ENCODE measurements at places on chromosomes 3 and 15. TPM values are rescaled to one million over a fixed set of nuclear protein-coding genes. Genes with fewer than 3 reads are reported as not detected.

DNA sequence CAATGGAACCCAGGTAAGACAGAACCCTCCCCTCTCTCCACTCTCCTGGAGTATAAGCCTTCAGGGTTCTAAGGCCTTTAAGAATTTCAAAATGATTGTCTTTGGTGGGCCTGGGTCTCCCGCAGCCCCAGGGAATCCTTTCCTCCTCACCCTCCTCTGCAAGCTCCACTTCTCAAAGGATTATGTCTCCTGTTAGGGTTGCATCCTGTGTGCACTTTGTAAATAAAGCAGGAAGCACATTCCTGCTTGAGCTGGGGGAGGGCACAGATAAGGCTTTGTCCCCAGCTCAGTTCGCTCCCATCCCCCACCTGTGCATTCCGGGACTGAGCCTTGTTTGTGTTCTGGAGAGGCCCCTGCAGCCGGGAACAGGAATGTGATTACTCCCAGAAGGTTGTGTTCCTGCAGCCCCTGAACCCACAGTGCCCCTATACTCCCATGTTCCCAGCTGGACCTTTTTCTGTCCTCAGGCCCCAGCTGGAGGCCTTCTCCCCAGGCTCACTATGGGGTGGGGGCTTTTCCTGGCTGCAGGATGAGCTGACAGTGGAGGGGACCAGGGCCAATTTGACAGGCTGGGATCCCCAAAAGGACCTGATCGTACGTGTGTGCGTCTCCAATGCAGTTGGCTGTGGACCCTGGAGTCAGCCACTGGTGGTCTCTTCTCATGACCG lies 9.5 kb downstream of the TYRO3 start:
- H3K4me3 ChIP-seq, result no peak overlapping the region
- H3K36me3 ChIP-seq, result no peaks in the 10 kb centered on the region
- no peak for DNase-seq

GRCh38 chr15:91866971-91867372 lies 13.5 kb downstream of the SLCO3A1 start:
- no peak for DNase-seq
- H3K4me1 ChIP-seq, result peaks cover 69% of the 10 kb centered on the region
- H3K36me3 ChIP-seq, result no peaks in the 10 kb centered on the region
- H3K27ac ChIP-seq, result no peak overlapping the region
- H3K4me3 ChIP-seq, result no peak overlapping the region
- H3K27me3 ChIP-seq, result no peaks in the 10 kb centered on the region

Gene CDV3
- total RNA-seq, result 221 TPM

Gene SCG5
- 1.2 TPM for total RNA-seq

DNA sequence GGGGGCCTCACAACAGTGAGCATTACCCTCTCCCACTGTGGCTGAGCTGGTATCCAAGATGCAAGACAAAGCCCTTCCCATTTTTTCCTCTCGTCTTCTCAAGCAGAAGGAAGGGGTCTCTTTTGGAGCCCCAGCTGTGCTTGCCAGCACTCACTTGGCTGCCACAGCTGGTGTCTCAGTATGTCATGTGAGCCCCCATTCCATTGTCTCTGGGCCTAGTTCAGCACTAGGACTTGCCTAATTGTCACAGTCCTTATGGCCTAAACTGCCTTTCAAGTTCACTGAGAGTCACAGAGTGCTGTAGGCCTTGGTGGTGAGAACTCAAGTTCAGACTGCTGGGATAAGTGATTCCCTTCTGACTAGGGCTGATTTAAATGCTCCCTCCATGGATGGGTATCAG lies 89.8 kb downstream of the ARHGEF26 start:
- no peak overlapping the region for H3K27ac ChIP-seq
- H3K36me3 ChIP-seq, result no peaks in the 10 kb centered on the region
- peaks cover 7% of the 10 kb centered on the region for H3K27me3 ChIP-seq
- no peak overlapping the region for H3K4me3 ChIP-seq
- no peak for DNase-seq
- no peaks in the 10 kb centered on the region for H3K4me1 ChIP-seq

GRCh38 chr3:170911051-170911450 lies 2.6 kb upstream of the EIF5A2 start:
- no peak overlapping the region for H3K27ac ChIP-seq
- no peak overlapping the region for H3K4me3 ChIP-seq
- no peaks in the 10 kb centered on the region for H3K27me3 ChIP-seq
- H3K4me1 ChIP-seq, result peaks cover 16% of the 10 kb centered on the region

DNA sequence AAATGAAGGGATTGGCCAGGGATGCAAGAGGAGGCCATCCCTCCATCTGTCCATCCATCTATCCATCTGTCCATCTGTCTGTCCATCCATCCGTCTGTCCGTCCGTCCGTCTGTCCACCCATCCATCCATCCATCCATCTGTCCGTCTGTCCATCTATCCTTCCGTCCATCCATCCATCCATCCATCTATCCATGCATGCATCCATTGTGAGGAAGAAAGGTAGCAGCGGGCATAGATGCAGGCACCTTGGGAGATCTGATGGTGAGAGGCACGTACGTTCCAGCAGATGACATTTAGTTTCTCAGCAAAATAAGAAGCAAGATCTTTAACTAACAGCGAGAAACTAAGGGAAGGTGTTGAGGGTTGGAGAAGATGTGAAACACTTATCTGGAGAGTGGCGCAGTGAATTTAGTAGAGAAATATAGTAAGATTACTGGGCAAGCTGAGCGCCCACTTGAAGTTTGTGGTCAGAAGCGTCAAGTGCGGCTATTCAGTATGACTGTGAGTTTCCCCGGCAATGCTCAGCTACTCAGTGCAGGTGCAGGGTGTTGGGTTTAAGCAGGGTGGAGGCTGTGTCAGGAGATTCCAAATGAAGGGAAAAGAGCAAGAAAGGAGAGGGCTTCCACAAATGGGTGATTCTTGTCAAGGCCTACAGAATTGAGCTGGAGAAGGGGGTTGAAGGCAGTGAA lies 22.4 kb upstream of the SRP14 start:
- H3K4me3 ChIP-seq, result no peak overlapping the region
- H3K27me3 ChIP-seq, result no peaks in the 10 kb centered on the region
- H3K4me1 ChIP-seq, result peaks cover 36% of the 10 kb centered on the region
- DNase-seq, result peak; percentile 64
- H3K36me3 ChIP-seq, result no peaks in the 10 kb centered on the region

Gene LRTM1
- not detected for total RNA-seq

DNA sequence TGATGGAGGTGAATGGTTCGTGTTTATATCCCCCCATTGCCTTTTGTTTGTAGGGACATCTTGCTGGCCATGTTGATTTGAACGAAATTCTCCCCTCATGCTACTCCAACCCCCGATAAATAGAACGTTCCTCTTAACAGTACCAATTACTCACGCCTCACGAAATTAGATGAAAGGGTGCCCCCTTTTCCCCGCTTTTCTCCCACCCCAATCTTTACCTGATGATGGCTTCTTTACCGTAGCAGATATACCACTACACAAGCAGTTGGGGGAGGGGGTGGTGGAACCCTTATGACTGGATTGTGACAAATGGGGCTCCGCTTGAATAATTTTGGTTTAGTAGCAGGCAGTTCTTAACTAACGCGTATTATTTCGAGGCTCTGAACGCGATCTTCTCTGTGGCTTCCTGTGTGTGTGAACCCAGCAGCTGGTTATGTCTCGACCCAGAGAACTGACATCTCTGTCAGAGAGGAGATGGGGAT lies 1.1 kb downstream of the PIAS1 start:
- H3K4me3 ChIP-seq, result peak overlapping the region; percentile 86
- H3K27me3 ChIP-seq, result peaks cover 14% of the 10 kb centered on the region
- peaks cover 2% of the 10 kb centered on the region for H3K36me3 ChIP-seq
- peak overlapping the region; percentile 95 for H3K27ac ChIP-seq

DNA sequence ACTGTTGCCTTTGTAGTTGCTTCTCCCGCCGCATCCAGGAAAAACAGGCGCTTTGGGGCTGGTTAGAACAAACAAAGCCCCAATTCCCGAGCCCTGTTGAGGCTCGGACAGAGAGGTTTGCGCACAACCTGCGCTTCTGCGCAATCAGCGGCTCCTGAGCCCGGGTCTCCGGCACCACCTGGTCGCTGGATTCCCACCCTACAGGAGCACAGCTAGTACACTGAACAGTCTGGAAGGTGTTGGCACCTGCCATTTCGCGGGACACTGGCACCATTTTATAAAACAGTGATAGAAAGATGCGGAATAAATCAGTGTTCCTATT lies 13.8 kb downstream of the ZIC4 start:
- peaks cover 2% of the 10 kb centered on the region for H3K36me3 ChIP-seq
- no peak overlapping the region for H3K4me3 ChIP-seq
- no peak overlapping the region for H3K27ac ChIP-seq
- peaks cover 78% of the 10 kb centered on the region for H3K27me3 ChIP-seq
- no peaks in the 10 kb centered on the region for H3K4me1 ChIP-seq

GRCh38 chr3:143427631-143428030 lies 308.1 kb downstream of the CHST2 start:
- no peak for DNase-seq
- H3K4me3 ChIP-seq, result no peak overlapping the region
- H3K27me3 ChIP-seq, result no peaks in the 10 kb centered on the region
- peaks cover 12% of the 10 kb centered on the region for H3K4me1 ChIP-seq

DNA sequence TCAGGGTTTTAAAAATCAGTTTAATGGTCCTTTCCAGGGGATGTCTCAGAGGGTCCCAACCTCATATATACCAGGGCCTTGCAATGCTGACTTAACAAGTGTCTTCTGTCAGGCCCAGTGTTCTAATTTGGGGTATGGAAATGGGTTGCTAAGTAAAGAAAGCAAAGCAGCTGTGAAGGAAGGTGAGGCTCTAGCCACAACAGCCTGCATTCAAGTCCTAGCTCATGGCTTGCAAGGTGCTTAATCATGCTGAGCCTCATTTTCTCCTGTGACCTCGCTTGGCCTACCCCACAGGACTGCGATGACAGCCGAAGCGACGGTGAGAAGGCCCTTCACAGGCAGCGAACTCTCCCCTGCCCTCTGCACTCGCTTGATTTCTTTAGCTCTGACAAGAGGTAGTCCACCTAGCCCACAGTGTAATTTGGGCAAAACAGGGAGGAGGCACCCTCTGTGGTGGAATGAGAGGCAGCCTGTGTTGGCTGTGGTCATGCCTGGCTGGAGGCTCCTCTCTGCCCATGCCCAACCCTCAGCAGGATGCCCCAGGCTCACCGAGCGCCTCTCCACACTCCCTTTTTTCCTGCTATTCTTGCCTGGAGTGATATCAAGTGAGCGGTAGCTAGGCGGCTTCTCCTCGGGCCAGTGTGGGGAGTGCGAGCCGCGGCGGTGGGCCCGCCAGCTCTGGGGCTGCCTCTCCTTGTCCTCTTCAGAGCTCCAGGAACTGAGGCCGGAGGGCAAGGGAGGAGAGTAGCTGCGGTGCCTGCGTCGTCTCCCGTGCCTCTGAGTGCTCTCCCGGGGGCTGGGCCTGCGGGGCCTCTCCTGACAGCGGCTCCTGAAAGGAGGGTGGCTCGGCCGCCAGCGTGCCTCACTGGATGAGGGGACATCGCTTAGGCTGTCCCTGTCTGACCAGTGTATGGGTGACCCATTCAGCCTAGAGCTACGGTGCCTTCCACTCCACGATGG lies 29.2 kb downstream of the ILDR1 start:
- peaks cover 22% of the 10 kb centered on the region for H3K4me1 ChIP-seq
- H3K36me3 ChIP-seq, result no peaks in the 10 kb centered on the region
- DNase-seq, result no peak
- peaks cover 2% of the 10 kb centered on the region for H3K27me3 ChIP-seq
- H3K27ac ChIP-seq, result no peak overlapping the region

Gene ZNF280D
- 18.9 TPM for total RNA-seq

DNA sequence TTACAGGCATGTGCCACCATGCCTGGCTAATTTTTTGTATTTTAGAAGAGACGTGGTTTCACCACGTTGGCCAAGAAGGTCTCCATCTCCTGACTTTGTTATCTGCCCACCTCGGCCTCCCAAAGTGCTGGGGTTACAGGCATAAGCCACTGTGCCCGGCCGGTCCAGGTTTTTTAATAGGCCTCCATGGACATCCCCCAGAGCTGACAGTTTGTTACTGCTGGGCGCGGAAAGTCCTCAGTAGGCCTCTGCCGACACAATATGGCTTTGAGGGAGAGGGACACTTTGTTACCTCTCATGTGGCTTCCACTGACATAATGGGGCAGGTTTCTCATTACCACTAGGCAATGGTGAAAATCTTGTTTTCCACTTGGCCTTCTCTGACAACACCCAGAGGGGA lies 152.0 kb downstream of the WNT7A start:
- H3K27ac ChIP-seq, result no peak overlapping the region
- H3K4me3 ChIP-seq, result no peak overlapping the region
- no peak for DNase-seq
- H3K27me3 ChIP-seq, result peaks cover 17% of the 10 kb centered on the region

GRCh38 chr3:10955711-10956453 lies 36.7 kb upstream of the SLC6A1 start:
- H3K4me1 ChIP-seq, result no peaks in the 10 kb centered on the region
- H3K36me3 ChIP-seq, result no peaks in the 10 kb centered on the region
- no peak overlapping the region for H3K4me3 ChIP-seq
- H3K27me3 ChIP-seq, result peaks cover 5% of the 10 kb centered on the region
- no peak overlapping the region for H3K27ac ChIP-seq

DNA sequence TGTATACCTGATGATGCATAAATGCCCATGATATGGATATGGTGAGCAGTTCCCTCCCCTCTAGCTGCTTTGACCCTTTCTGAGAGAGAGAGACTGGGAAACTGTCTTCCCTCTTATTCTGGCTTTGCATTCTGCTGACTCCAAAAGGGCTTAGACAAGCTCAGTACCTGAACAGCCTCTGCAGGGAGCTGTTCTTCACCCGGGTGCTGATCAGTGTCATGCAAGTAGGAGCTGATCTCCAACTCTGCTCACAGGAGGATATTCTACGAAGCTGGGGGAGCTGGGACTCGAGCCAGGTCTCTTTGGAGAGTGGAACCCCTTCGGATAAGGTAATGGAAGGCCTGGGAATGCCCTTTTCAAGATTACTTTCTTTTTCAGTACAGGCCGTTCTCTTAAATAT lies 237.1 kb downstream of the RYR3 start:
- H3K4me1 ChIP-seq, result no peaks in the 10 kb centered on the region
- no peak overlapping the region for H3K27ac ChIP-seq
- DNase-seq, result peak; percentile 32
- H3K36me3 ChIP-seq, result no peaks in the 10 kb centered on the region
- H3K27me3 ChIP-seq, result peaks cover 8% of the 10 kb centered on the region
- no peak overlapping the region for H3K4me3 ChIP-seq

Gene IL17RD
- total RNA-seq, result 0.05 TPM

- DNase-seq, result no peak
- no peaks in the 10 kb centered on the region for H3K4me1 ChIP-seq
- no peak overlapping the region for H3K4me3 ChIP-seq
- no peaks in the 10 kb centered on the region for H3K27me3 ChIP-seq
These were observed 93.2 kb downstream of the BCHE start for GRCh38 chr3:165744025-165744424.

DNA sequence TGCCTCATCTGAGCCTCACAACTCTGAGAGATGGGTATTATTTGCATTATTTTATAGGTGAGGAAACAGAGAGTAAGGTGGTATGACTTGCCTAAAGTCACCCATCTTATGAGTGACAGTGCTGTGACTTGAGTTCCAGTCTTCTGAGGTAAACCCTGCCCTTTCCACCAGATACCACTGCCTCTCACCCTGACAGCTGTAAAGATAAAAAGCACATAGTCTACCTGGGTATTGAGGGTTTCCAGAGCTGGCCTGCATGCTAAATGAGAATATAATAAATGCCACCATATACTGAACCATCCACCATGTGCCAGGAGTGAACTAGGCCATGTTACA lies 25.6 kb downstream of the RASGRP1 start:
- H3K4me1 ChIP-seq, result peaks cover 96% of the 10 kb centered on the region
- H3K27ac ChIP-seq, result peak overlapping the region; percentile 91
- H3K27me3 ChIP-seq, result no peaks in the 10 kb centered on the region
- H3K36me3 ChIP-seq, result peaks cover 73% of the 10 kb centered on the region

GRCh38 chr15:69940441-69941300 lies 157.0 kb downstream of the TLE3 start:
- no peaks in the 10 kb centered on the region for H3K36me3 ChIP-seq
- no peaks in the 10 kb centered on the region for H3K4me1 ChIP-seq
- H3K4me3 ChIP-seq, result no peak overlapping the region
- no peak for DNase-seq
- H3K27me3 ChIP-seq, result peaks cover 3% of the 10 kb centered on the region

GRCh38 chr3:100563652-100564211 lies 45.7 kb upstream of the ADGRG7 start:
- no peak overlapping the region for H3K27ac ChIP-seq
- peaks cover 3% of the 10 kb centered on the region for H3K4me1 ChIP-seq
- DNase-seq, result no peak
- no peak overlapping the region for H3K4me3 ChIP-seq
- no peaks in the 10 kb centered on the region for H3K27me3 ChIP-seq
